ENCODE measurements at places on chromosomes 1 and 21. TPM values are rescaled to one million over a fixed set of nuclear protein-coding genes. Genes with fewer than 3 reads are reported as not detected.

Gene ASPM
- total RNA-seq, result 38.6 TPM

Gene POU2F1
- 28.5 TPM for total RNA-seq

Gene KTI12
- 9.5 TPM for total RNA-seq

Gene TNNT2
- 4.8 TPM for total RNA-seq

Gene FLG
- not detected for total RNA-seq

Gene SLC22A15
- 1.8 TPM for total RNA-seq

Gene P3R3URF
- total RNA-seq, result not detected

Gene NME7
- total RNA-seq, result 16.5 TPM

Gene TFB2M
- total RNA-seq, result 17.8 TPM

GRCh38 chr1:115241309-115241708, 96.7 kb downstream of the NGF start:
- DNase-seq, result no peak

DNA sequence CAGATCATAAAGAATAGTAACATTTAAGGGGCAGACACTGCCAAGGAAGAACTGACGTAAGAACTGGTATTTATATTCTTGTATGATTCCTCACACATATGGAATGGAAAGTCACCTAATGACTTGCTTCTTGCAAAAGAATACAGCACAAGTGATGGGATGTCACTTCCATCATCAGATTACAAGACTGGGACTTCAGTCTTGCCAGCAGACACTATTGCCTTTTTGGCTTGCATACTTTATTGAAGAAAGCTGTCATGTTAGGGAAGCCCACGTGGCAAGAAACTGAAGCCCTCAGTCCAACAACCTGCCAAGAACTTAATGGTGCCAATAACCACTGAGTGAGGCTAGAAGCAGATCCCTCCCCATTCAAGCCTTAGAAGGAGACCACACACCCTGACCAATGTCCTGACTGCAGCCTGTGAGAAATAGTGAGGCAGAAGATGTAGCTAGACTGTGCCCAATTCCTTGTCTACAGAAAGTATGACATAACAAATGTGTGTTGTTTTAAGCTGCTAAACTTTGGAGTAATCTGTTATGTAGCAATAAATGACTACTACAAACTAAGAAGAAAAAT, 12.0 kb downstream of the EGLN1 start:
- no peak for DNase-seq

DNA sequence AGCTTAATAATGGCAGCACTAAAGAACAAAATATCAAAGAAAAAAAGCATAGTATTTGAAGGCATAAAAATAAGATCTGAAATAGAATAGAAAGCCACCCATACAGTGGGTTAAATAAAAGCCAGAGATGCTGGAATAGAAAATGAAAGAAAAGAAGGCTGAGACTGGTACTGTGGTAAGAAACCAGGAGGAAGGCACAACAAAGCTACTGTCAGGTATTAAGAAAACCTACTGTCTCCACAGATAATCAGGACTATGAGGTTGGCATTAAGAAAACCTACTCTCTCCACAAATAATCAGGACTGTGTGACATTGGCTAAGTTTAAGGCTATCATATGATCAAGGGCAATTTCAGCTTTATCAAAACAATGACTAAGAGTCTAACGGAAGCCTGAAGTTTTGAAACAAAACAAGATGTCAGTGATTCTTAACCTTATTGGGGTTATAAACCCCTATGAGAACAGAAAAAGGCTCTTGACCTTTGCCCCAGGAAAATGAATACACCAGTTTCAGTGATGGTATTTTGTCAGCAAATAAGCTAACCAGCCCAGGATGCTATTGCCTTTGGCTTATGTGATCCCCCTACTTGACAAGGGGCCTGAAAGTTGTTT, 24.4 kb downstream of the MCOLN2 start:
- no peak for DNase-seq

DNA sequence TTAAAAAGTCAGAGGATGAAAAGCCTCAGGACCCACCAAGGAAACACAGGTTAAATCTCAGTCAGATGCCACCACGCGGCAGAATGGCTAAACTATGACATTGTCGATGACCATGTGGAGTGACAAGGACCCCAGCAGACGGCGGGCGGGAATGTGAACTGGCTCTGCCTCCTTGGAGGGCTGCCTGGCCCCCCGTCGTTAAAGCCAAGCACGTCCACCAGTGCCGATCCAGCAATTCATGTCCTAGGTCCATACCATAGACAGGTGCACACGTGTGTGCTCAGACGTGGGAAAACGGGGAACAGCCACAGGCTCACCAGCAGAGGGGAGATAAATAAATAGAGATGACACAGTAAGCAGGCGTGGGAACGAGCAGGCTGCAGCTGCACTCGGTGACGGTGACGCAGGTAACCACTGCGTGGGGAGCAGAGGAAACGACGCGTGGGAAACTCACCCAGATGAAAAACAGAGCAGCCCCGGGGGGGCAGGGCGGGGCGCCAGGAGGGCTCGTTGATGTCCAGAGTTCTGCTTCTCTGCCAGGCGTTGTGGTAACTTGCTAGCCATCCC, 28.3 kb upstream of the PCBP3 start:
- no peak for DNase-seq

DNA sequence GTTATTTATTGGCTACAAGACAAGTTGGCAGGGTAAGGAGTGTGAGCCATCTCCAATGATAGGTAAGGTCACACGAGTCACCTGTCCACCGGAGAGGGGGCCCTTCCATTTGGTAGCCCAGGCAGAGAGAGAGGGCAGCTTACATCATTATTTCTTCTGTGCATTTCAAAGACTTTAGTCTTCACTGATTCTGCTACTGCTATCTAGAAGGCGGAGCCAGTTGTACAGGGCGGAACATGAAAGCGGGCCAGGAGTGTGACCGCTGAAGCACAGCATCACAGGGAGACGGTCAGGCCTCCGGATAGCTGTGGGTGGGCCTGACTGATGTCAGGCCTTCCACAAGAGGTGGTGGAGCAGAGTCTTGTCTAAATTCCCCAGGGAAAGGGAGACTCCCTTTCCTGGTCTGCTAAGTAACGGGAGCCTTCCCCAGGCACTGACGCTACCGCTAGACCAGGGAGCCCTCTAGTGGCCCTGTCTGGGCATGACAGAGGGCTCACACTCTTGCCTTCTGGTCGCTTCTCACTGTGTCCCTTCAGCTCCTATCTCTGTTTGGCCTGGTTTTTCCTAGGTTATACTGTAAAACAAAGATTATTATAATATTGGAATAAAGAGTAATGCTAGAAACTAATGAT, 36.7 kb downstream of the ZNF695 start:
- DNase-seq, result no peak

DNA sequence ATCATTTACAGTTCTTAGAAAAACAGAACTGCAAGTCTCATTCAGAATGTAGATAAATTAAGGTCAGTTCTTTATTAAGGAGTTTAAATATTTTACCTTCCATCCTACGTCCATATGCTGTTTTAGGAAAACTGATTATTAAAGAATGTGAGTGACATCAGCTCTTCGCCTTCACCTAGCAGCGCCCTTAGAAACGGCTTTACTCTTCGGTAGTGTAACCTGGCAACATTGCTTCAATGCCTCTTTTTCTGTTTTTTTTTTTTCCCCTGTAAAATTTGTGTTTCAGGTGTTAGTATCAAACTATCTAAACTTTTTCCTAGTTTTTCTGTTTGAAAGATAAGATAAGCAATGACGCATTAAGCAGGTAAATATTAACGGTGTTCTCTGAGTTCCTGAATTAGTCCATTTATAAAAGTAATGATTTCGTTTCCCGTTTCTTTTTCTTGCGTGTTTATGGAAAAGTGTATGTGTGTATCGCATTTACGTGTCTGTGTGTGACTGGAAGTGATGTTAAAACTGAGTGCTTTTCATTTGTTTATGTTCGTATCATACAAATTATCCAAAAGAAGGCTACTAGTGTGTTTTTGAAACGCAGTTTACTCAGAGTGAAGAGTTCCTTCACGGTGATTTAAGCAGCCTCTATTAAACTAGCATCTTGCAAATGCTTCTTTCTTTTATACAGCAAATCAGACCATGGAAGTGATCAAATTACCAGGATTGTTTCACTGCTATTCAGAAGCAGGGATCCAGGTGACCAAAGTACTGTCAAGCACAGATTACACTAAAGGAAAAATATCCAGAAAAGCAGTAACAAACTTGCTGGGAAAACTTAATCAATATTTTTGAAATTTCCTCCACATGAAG, 139.0 kb downstream of the SDCCAG8 start:
- DNase-seq, result no peak

DNA sequence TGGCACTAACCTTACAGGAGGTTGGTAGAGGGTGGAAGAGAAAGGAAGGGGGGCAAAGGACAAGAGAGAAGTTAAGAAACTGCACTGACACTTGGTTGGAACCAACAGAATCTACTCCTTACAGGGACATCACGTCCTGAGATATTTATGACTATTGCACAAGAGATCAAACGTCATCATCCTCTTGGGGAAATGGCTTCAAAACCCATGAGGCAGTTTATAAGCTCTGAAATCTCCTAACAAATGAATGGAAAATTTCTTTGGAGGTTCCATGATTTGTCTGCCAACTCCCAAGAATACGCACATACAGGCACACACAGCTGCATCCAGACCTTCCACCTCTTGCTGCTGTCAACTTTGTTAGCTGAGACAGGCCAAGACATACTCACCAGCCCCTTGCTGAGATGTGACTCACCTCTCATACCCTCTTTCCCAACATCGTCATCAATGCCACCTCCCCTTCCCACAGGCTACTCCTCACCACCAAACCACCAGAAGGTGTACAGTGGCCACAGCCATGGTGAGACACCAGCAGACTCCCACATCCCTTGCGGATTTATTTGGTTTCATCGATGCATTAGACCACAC, 135.5 kb downstream of the SETD4 start:
- no peak for DNase-seq

GRCh38 chr1:71400050-71400449, 319.2 kb upstream of the ZRANB2 start:
- no peak for DNase-seq

DNA sequence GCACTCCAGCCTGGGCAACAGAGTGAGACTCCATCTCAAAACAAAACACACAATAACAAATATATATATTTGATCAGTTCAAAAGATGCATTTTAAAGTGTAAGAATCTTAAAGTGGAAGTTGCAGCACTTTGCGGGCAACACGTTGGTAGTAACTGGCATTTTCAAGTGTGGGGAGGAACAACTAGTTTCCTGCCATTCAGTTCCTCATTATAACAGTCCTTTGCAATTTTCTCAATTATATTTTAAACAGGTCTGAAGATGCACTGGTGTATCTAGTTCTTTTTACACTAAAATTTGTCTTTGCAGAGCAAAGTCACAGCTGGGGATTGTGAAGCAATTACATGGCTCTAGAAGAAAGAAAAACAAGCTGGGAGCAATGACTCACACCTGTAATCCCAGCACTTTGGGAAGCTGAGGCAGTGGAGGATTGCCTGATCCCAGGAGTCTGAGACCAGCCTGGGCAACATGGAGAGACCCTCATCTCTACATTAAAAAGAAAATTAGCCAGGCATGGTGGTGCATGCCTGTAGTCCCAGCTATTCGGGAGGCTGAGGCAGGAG, 25.3 kb downstream of the RRAGC start:
- DNase-seq, result no peak

GRCh38 chr1:208206092-208206698, 38.0 kb downstream of the PLXNA2 start:
- no peak for DNase-seq

GRCh38 chr21:39715804-39716397, 29.1 kb upstream of the IGSF5 start:
- DNase-seq, result peak; percentile 20

GRCh38 chr1:76038287-76039004, 36.1 kb upstream of the ST6GALNAC3 start:
- no peak for DNase-seq

DNA sequence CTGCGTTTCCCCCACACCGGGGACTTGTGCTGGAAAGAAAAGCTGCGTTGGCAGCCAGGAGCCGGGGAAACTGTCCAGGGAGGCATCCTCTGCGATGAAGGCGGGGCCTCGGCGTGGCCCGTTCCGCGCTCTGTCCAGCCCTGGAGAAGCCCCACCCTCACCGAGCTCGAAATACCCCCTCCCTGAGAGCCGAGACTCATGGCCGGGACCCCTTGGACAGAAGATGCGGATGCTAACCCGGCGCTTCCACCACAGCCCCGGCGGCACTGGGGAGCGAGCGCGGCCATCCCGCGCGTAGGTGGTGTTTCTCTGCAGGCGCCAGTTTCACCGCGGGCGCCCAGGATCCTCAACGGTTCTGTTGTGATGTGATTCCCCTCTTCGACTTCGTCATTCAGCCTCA, 31.6 kb downstream of the PDE9A start:
- DNase-seq, result no peak

DNA sequence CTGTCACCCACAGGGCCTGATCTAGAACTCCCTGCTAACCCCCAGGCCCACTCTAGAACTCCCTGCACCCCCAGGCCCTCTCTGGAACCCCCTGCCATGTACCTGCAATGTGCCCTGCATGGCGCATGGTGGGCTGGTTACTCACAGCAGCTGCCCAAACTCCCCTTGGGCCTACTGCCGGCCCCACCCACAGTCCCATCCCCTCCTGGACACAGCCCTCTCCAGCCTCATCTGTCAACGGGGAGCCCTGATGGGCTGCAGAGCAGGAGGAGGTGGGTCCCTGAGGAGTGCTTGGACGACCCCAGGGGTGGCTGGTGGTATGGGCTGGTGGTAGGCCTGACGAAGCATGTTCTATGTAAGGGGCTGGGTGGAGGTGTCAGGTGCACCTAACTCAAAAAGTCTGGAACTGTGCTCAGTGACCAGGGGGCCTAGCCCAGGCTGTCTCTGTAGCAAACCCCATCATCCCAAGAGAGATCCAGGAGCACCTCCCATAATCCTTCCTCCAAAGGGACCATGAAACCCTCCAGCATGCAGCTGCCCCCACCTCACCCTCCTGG, 19.0 kb upstream of the PRSS38 start:
- DNase-seq, result no peak

DNA sequence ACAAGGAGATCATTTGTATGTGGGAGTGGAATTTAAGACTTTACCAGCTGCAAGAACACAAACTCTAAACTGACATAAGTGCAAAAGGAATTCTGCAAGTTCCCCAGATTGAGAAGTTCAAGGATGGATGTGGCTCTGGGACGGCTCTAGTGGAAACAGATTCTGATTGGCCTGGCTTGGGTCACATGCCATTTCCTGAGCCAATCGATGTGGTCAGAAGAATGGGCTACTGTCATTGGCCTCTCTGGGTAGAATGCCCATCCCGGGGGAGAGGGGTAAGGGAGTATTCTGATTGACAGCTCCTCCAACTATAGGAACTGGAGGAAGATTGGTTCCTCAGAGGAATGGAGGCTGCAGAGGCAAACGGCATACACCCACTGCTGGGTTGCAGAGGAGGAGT, 6.0 kb upstream of the IFNLR1 start:
- DNase-seq, result no peak

- DNase-seq, result no peak
These were observed 5.5 kb upstream of the GUK1 start for GRCh38 chr1:228134591-228134990.

DNA sequence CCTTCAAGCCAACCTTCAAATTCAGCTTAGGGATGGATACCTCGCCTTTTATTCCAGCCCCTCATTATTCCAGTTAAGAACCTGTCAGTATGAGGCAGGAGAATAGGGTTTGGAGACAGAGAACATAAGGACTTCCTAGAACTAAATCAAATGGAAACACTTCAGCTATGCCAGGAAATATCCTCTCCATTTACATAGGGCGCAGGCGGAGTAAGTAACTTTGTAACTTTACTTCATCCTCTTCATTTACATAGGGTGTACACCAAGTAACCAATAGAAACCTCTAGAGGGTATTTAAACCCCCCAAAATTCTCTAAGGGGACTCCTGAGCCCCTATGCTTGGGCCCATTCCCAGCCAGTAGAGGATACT, 75.4 kb upstream of the ATF3 start:
- no peak for DNase-seq
